NCI-H1436 treated with DMSO at 0.1 percent for 48 hours (cell line): ENCODE measurements at places on chromosomes 5 and 9.

DNA sequence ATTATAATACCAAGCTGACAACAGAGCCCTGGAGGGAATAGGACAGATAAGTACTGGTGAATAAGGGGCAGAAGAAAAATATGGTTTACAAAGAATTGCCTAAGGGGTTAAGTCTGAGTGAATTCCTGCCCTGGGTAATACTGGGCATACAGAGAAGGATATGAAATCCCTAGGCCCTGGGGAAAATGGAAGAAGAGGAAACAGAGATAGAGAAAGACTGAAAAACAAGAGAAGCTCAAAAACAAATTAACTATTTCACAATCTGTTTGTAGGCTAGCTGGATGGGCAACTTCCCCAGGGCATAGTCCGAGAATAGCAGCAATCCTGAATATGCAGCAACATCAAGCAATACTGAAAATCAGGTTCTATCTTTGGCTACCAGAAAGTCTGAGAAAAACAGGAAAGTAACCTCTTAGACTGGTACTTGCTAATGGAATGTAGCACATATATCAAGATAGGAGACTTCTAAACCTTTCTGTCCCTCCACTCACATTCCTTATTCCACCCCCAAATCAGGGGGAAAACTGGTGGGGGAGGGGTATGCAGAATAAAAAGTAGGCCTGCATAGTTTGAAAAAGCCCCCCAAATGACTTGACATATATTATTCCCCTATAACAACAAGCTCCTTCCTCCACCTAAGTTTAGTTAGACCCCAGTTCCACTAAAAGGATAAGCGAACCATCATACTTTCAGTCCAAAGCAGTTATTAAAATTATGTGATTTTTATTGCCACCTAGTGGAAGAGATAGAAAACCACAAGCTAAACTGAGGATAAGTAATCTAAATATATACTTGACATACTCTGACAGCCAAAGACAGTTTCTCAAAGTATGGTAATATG is 20.6 kb downstream of the SLC38A9 start:
- DNase-seq: no peak

DNA sequence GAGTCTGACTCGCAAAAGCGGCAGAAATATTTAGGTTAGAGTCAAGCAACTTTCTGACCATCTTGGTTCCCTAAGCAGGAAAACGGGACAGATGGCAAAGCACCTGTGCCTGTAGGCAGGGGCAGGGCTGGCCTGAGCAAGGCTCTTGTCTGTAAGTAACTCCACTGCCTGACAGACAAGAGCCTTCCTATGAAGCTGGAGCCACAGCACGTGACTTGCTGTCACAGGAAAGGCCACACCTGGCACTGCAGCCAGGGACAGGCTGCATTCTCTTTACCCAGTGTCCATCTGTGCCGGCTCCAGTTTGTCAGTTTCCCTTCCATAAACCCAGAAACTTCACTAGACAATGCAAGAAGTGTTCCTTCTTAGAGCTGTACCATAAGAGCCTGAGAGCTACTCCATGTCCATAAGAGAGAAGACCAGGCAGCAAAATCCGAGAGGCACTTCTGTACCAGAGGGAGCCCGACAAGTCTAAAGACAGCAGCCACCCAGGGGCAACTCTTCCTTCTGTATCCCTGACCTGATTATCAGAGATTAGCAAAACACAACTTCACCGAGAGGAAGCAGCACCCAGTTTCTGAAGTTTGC is 78.1 kb downstream of the GPR21 start:
- DNase-seq: no peak

DNA sequence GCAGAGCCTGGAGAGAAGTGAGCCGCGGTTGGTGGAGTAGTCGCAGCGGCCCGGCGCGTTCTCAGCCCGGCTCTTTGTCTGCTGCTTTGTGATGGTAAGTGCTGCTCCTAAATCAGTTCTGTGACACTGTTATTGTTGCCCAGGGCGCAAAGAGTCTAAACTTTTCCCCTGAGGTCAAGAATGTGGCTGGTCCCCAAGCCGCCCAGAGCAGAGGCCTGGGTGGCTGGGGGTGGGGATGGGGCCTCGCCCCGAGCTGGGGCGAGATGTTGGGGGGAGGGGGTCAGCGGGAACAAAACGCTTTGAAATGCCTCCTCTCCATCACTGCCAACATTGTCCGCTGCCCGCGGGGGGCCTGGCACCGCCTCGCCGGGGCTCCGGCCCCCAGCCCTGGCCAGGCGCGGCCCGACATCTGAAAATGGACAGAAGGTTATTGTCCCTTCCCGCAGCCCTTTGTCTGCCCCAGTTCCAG is 11.7 kb upstream of the CERCAM start:
- no peak for DNase-seq

GRCh38 chr9:106869458-106869857 is 6.5 kb downstream of the ZNF462 start:
- DNase-seq: no peak

DNA sequence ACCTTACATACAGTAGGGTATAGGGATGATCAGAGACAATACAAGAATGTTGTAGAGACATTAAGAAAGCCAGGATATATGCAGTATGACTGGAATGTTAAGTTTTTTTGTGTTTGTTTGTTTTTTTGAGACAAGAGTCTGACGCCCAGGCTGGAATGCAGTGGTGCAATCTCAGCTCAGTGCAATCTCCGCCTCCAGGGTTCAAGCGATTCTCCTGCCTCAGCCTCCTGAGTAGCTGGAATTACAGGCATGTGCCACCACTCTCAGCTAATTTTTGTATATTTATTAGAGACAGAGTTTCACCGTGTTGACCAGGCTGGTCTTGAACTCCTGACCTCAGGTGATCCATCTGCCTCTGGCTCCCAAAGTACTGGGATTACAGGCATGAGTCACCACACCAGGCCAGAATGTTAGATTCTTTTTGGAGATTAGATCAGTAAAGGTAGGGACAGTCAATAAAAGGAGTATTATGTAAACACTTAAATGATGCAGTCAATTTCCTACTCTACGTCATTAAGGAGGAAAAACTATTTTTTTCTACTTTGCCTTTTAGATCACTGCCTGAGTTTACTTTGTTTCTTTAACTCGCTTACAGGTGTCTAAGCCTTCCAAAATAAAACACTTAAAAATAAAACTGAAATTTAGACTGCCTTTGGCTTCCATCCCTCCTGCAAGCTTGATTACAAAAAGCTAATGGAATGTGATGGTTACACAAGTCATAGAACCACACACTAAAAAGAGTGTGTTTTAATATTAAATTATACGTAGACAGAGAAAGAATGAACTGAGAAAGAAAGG is 6.8 kb upstream of the HNRNPA0 start:
- DNase-seq: no peak

GRCh38 chr5:63293317-63293716 is 668.9 kb downstream of the HTR1A start:
- no peak for DNase-seq

- no peak for DNase-seq
These were observed 1366.8 kb downstream of the EFNA5 start for GRCh38 chr5:106303911-106304310.

DNA sequence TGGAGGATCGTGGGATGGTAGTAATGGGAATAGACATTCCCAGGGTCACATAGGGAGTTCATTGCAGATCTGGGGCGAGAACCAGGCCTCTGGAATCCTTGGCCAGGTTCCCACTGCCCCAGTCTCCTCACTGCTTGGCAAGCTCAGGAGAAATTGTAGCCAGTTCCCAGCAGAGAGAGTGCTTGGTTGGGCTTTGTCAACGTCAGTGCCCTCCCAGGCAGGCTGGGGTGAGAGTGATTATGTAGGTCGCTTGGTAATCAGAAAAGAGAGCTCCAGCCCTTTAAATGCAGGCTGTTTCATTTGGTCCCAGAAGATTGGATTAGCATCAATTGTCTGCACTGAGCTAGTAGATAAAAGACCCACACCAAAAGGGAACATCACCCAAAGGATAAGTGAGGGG is 51.8 kb upstream of the GALNT10 start:
- no peak for DNase-seq

DNA sequence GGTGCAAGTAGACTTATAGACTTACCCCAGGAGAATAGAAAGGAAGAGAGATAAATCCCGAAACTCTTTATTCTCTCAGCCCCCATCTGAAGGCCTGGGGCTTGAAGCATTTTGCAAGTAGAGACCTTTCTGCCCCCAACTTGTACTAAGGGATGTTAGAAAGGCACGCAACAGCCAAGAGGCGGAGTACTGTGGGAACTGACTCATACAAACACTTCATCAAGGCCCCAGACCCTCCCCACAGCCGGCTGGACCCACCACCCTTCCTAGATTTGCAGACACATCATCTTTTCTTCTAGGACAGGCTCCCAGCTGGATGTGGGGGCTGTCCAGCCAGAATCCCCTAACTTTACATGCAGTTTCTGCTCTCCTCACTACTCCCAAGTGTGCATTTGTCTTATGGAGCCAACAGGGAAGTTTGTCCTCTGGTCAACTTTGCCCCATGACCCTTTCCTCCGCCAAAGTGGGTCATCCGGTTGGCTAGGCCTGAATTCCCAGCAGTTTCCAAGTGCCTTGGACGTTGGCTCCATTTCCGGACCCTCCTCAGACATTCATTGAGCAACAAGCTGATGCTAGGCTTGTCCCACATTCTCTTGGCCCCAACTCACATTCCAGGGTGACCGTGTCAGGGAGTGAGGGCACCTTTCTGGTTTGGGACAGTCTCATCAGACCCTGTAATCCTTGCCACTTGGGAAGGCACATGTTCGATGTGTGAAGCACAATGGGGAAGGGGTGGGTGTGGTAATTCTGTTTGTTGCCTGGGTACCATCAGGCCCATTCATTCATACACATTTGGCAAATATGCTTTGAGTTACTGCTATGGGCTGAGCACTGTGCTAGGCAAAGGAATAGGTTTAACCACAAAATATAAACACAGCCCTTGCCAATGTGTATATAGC is 64.6 kb downstream of the ABLIM3 start:
- no peak for DNase-seq

DNA sequence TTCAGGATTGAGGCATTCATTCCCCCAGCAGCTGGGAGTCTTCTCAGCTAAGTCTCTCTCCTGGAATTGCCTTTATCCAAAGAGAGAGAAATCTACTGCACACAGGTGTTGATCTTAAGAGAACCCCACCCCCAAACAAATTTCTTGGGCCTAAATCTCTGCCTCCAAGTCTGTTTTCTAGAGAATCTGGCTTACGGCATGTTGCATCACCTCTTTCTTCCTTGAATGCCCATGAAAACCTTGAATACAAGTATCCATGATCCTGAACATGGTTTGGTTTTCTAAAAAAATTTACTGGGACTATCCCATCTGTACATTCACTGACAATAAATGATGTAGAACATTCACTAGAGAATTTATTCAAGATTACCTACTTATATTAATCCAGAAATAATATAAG is 401.6 kb downstream of the PDE4D start:
- DNase-seq: no peak

DNA sequence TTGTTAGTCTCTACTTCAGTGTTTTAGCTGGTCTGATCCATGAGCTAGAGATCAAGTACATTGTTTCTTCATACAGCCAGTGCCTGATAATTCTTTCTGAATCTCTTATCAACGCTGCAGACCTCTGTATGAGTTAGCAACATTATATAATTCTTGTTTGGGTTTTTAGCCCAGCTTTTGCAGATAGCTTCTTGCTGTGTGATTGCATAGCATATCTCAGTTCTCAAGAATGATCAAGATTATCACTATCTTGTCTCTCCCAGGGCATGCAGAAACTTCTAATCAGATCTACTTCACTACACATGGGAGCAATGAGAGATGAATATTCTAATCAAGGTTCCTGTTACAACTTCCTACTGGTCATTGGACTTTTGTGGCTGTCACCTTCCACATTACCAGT is 158.3 kb downstream of the FAM174A start:
- DNase-seq: no peak

DNA sequence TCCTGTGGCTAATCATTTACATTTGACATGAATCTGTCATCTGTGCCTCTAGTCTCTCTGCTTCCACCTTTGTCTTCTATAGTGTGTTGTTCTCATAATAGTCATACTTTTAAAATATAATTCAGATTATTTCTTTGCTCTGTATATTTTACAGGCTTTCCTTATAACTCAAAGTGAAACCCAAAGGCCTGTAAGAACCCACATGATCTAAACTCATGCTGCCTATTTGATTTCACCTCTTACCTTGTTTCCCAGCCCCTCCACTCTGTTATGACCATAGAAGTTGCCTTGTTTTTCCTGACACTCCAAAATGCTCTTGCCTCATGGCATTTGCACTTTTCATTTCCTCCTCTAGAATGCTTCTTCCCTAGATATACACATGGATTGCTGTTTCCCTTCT is 74.2 kb downstream of the COMMD10 start:
- DNase-seq: no peak

GRCh38 chr9:27933210-27934025 is 360.1 kb upstream of the C9orf72 start:
- no peak for DNase-seq

DNA sequence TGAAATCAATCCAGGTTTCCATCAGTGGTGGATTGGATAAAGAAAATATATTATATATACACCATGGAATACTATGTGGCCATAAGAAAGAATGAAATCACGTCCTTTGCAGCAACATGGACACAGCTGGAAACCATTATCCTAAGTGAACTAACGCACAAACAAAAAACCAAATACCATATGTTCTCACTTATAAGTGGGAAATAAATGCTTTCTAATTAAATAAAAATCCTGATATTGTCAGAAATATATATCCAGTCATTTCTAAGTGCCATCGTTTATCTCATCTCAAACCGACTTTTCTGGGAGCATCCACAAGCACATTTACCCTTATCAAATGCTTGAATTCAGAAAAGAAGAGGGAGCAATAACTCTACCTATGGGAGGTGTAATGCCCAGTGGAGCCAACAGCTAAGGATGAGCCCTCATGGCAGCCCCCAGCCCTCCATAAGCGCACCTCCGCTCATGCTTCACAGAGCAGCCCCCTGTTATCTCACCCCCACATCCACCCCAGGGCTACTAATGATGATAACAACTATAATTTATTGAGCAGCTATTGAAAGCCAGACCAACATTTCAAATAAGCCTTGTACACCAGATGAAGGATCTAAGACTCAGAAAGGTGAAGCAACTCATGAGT is 101.7 kb upstream of the SPOCK1 start:
- DNase-seq: no peak

GRCh38 chr5:178467205-178467567 is 123.0 kb downstream of the COL23A1 start:
- no peak for DNase-seq

- no peak for DNase-seq
These were observed 26.3 kb downstream of the SPZ1 start for GRCh38 chr5:80346055-80346454.

- DNase-seq: no peak
These were observed 304.2 kb downstream of the DNAH5 start for GRCh38 chr5:13640270-13640669.

GRCh38 chr9:133640580-133641395 is 4.6 kb downstream of the DBH start:
- DNase-seq: no peak

- DNase-seq: no peak
These were observed at the start of gene SHISAL2B for GRCh38 chr5:64690417-64691151. Gene SHISAL2B (plus strand): TSS chr5:64690503. CDS start chr5:64690624, 121 bp downstream.

GRCh38 chr9:117815315-117815714 is 111.1 kb downstream of the TLR4 start:
- DNase-seq: no peak

- DNase-seq: no peak
These were observed 4.5 kb downstream of the DUSP1 start for GRCh38 chr5:172766287-172767108.
